ENCODE measurements at places on chromosomes 13 and 19.

- no peak for DNase-seq
These were observed 53.5 kb upstream of the TSC22D1 start for GRCh38 chr13:44629465-44630183.

DNA sequence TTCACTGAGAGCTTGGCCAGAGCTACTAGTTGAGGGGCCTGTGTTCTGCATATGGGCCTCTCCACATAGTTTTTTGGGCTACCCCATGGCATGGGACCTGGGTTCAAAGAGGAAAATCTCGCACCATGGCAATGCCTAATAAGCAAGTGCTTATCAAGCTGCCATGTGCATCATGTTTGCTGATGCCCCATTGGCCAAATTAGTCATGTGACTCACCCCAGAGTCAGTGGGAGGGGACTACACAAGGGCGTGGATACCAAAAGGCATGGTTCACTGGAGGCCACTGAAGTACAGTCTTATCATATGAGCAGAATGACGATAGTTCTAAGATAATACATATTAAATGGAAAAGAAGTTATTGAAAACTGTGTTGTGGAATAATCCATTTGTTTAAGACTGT, 214.8 kb downstream of the LMO7 start:
- DNase-seq: no peak

- DNase-seq: no peak
These were observed 560.6 kb upstream of the SPRY2 start for GRCh38 chr13:80901530-80901929.

GRCh38 chr13:50543782-50544181, 299.7 kb downstream of the DLEU7 start:
- no peak for DNase-seq
